Erythroblast (primary cell): ENCODE measurements at places on chromosomes 4 and X.

DNA sequence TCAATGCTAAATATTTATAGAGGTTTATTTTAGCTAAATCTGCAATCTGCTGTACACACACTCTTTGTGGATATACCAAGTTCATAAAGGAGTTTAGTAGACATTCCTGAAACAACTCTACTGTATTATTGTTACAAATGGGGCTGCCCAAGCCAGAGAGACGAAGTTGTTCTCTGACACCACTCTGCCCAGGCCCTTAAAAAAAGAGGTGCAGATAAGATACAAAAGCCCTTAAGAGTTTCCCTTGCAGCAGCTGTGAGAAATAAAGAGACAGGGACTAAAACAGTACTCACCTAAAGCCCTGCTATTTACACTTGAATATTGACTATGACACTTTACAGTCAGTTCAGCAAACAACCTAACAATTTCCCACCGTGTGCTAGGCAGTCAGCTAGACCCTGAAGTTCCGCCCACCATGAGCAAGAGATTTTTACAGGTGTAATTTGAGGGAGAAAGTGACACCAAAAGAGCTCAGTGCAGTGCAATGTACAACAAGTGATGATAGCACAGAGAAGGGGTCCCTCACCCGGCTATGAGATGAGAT is 191.7 kb downstream of the PRDM5 start:
- no peak for DNase-seq

DNA sequence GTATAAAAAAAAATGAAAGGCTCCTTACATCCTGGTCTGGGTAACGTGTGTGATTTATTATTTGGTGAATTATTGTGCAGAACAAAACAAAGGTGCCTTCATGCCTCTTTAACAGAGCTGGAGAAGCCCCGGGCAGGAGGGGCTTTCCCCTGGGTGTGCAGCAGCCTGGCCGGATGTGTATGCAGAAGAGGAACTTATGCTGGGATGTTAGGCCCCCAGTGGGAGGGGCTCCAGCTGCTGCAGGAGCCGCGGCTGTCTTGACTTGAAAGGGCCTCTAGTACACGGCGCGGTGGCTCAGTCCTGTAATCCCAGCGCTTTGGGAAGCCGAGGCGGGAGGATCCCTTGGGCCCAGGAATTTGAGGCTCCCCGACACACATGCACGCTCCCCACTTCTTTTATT is 16.0 kb downstream of the CCNQ start:
- DNase-seq: no peak

- DNase-seq: no peak
Measured at GRCh38 chr4:141713771-141714445, 77.5 kb downstream of the IL15 start.

DNA sequence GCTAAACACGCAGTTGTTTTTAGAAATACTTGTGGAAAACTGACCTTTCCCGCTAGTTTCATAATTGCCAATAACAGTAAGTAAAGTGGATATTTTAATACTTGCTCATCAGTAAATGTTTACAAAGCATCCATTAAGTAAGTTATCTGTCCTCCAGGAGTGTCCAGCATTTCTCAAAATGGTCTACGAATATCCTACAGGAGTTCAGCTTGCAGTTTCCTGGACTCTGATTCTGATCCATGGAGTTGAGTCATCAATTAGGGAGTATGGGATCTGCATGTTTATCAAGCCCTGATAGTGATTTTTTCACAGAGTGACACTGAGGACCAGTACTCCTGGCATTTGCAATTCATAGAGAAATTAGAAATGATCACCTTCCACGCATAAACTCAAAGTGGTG is 325.2 kb upstream of the AADAT start:
- DNase-seq: no peak

GRCh38 chrX:102658556-102658955 is 7.3 kb downstream of the GPRASP1 start:
- no peak for DNase-seq

DNA sequence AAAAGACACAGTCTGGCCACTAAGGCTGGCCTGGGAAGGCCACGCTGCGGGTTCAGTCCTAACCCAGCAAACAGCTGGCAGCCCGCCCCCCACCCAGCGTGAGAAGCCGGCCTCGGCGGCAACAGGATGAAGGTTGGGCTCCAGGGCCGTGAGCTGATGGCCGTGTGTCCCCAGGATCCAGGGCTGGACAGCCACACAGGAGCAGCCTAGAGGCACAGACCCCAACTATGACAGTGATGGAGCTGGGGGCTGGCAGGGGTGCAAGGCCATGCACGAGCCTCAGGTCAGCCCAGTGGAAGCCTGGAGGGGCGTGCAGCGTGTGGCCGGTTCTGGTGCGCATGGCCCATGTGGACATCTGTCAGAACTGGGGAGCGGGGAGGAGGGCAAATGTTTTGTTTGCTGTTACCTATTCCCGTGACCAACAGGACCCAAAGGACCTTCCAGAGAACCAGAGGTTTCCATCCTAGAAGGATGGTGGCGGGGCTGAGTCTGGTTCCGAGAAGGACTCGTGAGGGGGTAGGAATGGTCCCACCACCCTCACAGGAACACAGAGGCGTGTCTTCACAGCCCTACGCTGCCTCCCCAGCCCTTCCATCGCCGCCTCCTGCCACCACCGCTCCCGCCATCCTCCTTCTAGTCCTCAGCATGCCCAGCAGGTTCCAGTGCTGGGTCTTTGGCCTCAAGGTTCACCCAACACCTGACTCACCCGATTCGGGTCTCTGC is 46.5 kb downstream of the ZFYVE28 start:
- DNase-seq: no peak

GRCh38 chrX:153063315-153063714 is 7.0 kb downstream of the PNMA3 start:
- no peak for DNase-seq
